ENCODE measurements at places on chromosomes 5 and 9.

GRCh38 chr5:170584450-170585058 is 80.7 kb downstream of the KCNIP1 start:
- DNase-seq, result no peak

GRCh38 chr5:43615445-43616184 is 12.6 kb downstream of the NNT start:
- DNase-seq, result no peak

GRCh38 chr9:115596021-115596745 is 478.2 kb upstream of the TNC start:
- no peak for DNase-seq

DNA sequence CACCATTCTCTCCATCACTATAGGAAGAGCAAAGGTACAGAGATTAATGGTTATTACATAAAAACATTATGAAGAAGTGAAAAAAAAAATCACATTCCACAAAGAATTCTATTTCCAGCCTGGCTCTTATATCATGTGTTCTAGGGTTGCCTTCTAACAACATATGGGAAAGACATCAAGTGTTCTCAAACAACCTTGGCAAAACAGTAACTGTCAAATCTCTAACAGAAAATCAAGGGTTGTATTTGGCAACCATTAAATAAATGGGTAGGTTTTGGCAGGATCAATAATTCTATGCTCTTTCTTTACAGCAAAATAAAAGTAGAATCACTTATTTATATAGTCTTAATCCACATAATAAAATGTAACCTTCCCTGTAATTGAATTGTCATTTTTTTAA is 728.9 kb downstream of the MAT2B start:
- DNase-seq, result no peak

DNA sequence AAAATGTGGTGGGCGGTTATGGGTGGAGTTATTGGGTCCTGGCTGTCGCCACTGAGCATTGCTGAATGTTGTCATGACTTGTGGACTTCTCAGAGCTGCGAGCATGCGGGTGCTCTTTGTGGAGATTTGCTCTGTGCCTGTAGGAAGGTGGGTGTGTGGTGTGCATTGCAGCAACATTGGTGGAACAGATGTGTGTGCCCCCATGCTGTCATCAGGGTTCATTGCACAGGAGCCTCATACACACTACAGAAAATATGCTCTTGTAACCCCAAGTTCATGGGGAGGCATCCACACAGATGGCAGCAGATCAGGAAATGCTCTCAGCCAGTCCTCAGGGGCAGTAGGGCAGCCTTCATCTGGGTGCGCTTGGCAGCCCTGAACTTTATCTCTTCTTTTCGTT is 55.9 kb upstream of the PHF2 start:
- DNase-seq, result no peak

DNA sequence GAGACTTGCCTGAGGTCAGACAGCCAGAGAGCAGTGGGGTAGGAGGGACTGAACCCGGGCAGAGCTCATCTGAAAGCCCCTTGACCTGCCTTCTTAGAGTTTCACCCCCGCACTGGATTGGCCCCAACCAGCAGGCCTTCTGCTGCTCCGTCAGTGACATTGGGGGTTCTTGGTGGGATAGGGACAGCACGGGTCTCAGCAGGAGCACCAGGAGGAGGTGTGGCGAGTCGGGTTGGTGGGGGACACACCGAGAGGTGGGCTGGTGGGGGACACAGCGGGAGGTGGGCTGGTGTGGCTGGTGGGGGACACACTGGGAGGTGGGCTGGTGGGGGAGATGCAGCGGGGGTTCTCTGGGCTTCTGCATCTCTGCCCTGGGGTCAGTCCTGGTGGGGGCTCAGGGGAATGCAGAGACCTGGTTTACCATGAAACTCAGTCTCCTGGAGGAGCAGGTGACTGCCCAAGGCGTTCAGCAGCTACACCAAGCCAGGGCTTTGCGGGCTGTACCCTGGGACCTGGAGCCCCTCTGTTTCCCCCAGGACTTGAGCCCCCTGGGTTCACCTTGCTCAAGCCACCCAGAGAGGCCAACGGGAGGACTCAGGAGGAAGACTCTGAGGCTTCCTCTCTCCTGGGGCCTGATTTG is 28.1 kb upstream of the RNU6ATAC start:
- DNase-seq, result no peak

- no peak for DNase-seq
Measured at GRCh38 chr9:82757924-82758323, 305.0 kb downstream of the RASEF start.

DNA sequence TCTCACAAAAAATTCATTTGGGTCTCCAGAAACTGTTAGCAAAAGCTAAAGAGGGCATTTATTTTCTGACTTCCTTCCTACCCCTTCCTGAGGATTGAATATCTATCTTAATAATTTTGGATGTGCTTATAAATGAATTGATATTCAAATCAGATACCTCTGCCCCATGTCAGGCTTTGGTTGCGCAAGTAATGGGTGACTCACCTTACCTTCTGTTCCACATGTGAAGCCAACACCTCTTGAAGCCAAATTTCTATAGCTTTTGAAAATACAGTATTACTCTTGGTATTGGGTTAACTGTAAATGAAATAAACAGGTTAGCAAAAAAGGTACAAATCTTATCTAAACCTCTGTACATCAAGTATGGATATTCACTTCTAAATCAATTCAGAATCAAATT is 122.0 kb downstream of the PRDM6 start:
- DNase-seq, result no peak

GRCh38 chr5:87579678-87580077 is 166.9 kb upstream of the CCNH start:
- no peak for DNase-seq

DNA sequence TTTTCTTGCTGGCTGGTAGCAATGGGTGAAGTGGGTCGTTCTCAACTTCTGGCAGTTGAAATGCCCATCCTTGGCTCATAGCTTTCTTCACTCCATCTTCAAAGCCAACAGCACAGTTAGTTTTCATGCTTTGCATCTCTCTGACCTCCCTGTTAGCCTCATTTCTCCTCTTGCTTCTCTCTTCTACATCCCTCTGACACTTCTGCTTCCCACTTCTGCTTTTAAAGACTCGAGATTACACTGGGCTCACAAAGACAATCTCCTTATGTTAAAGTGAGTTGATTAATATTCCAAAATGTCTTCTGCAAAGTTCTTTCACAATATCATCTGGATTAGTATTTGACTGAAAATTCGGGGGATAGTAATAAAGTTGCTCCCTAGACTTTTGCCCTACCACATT is 684.8 kb upstream of the CCNG1 start:
- DNase-seq, result no peak

All from NCI-H2107 (cell line).